ENCODE measurements at places on chromosomes 7 and 10.

DNA sequence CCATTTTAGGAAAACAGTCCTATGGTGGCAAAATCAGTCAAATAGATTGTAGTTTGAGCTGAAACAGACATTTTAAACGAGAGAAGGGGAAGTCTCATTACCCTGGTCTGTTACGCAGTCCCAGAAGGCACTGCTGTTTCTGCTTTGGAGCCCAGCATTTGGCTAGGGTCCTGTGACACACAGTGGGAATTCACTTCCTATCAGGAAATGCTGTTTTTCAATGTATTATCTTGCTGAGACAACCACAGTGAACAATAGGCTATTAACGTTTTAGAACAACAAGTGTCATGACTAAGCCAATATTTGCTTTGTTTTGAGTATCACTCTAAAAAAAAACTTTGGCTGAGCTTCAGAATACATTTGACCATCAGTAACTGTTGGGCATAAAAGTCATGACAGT, 74.1 kb downstream of the ADD3 start:
- DNase-seq = peak; percentile 46

GRCh38 chr7:133253519-133253875, 619 bp downstream of the EXOC4 start:
- DNase-seq = peak; percentile 11

- DNase-seq = no peak
Observed at GRCh38 chr10:34859170-34859569, 44.1 kb upstream of the PARD3 start.

DNA sequence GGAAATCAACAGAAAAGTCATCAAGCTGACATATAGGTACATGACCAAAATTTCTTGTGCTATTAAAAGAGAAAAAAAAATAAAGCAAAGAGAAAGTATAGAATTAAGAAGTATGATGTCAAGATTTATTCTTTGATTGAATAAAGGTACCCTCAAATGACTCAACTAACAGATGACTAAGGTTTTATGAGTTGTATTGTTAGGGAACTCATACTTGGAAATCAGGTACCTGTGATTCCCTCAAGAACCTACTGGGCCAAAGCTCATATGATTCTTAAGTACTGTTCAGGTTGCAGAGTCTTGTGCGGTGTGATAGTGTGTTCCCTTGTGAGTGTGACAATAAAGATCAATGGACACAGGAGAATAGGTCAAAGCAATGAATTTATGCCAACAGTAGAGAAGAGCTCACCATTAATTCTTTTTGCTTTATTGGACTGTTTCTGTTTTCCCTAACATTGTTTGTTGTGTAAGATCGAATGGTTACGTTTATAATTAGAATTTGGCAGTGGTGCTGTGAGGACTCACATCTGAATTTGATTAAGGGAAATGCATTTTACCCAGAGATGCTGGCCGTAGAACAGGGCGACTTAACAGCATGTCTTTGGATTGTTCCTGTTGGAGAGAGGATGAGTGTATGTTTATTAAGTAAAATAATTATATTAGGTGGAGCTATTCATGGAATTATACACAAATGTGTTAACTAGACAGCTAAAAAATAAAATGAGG, 293.2 kb upstream of the SEMA3D start:
- no peak for DNase-seq

GRCh38 chr7:112726076-112726475, 64.1 kb downstream of the TMEM168 start:
- no peak for DNase-seq

GRCh38 chr7:130914554-130915294, 180.7 kb upstream of the KLF14 start:
- DNase-seq = no peak

DNA sequence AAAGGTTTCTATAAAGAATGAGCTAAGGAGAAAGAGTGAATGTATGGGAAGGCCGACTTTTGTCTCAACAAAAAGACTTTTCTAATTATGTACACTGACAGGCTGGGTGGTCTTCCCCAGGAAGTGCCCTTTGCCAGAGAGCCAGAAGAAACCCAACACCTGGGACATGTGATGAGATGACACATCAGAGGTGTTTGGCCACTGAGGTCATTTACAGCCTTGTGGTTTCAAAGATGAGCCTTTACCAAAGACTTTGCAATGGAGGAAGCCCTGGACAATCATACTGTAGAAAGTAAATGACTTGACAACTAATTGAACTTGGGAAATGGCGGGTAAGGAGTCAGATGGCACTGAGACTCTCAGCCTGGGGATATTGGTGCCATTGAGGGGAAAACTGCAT, 3.4 kb upstream of the NRG3 start:
- DNase-seq = no peak

- DNase-seq = no peak
Observed at GRCh38 chr7:158000160-158000559, 587.5 kb downstream of the PTPRN2 start.

DNA sequence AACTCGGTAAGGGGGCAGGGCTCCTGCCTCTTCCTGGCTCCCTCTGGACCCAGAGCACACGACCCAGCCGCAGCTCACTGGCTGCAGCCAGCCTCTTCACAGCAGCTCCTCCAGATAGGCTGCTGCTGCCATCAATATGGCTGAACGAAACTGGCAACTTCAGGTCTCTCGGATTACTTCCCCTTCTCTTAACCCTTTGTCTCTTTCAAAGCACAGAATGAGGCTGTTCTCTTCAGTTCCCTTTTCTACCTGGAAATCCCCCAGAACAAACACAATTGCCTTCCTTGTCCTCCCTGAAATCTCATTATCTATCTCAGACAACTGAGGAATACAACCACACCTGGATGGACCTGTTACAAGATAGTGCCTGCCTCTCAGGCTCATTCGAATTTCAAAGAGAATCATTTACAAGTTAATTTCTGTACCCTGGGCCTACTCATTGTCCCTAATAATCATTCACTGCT, 193.4 kb upstream of the MBL2 start:
- DNase-seq = no peak

DNA sequence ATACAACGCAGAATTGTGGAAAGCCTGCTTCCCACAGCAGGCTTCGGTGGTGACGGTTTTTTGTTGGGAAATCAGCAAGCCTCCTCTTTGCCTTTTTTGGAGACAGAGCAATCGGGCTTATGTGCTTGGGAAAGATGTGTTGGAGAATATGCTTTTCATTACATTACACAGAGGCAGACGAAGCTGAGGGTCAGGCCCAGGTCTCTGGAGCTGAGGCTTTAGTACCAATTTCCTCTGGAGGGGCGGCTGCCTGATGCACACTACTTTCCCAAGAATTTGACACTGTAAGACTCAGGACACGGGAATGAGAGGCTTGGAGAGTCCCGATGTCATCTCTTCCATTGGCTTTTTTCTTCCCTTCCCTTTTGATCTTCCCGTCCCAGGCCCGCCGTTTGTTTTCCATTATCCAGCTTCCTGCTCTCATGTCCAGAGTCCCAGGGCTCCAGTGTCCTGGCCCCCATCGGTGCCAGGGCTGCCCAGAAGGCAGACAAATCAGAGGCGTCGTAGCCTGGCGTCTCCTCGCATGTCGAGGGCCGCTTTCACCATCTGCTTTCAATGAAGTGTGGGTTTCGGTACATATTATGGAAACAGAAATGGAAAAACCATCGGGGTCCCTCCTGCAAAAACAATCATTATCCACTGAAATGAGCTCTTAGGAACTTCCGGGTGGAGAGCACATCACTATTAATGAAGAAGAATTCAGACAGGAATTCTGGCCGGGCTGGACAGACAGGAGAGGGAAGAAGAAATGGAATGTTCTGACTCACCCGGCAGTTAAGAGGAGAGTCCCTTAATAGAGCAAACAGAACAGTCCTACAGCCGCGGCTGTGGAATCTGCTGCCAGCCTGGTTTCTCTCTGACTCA, 123.0 kb upstream of the JCAD start:
- peak; percentile 94 for DNase-seq

DNA sequence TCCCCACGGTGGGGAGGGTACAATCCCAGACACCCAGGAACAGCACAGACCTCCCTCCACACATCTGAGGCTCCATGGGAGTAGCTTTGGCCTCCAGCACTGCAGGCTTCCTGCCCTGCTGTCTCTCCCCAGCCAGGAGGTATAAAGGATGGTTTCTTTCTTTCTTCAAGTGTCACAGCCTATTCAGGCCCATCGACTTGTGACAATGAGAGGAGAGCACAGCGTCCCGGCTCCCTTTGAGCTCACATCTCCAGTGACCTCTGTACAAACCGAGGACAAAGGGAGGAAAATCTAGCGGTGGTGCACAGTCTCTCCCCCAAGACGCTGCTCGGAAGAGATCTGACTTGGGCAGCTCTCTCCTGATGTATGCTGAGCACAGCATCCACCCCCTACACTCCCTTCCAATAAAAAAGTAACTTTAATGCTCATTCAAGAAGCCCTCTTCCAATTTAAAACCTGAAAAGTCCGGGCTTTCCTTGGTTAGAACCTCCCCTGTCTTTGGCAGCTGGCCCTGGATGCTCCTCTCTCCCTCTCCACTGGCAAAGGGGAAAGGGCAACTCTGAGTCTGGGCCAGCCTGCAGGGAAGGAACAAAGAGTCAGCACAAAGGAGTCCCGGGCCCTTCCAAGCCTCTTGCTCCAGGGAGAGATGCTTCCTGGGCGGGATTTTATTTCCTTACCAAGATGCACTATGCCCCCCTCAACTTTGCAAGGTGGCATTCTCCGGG, 18.0 kb downstream of the CHST15 start:
- DNase-seq = no peak

- DNase-seq = no peak
Observed at GRCh38 chr7:119712886-119713462, 560.0 kb upstream of the KCND2 start.

- no peak for DNase-seq
Observed at GRCh38 chr7:29033584-29033983, 75.5 kb upstream of the TRIL start.

DNA sequence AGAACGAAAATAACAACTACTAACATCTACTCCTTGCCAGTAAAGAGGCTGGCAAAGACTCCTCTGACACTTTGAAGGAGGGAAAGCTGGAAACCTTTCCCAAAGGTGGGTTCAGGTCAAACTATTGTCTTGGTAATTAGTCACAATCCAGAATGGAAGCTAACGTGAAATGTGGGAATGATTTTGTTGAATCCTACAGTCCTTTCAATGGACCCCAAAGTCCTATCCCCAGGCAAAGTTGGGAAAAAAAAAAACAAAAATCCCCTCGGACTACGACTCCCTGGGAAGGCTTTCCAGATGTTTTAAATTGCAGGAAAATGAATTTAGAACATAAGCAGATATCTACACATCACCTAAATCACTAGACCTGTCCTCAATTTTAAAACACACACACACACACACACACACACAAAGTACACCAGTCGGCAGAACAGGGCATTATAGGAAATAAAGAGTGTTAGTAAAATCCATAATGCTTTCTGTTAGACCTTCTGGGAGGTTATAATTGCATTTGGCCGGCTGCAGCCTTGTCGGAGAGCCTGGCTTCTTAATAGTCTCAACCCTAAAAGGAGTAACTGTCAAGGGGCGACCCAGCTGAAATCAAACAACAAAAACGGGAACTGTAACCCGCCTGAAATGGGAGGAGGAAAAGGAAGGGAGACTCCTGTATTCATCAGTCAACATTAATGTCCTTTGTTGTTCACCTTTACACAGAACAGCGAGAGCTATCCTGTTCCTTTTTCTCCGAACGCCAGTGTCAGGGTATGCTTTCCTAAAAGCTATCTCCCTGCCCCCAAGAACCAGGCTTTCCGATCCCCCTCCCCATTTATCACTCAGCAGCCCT, 1.5 kb downstream of the DOCK4 start:
- DNase-seq = no peak

GRCh38 chr7:138980563-138981291, 462 bp downstream of the KIAA1549 start:
- no peak for DNase-seq

GRCh38 chr7:44411306-44411705, 79.2 kb downstream of the NUDCD3 start:
- DNase-seq = no peak

GRCh38 chr10:95896071-95896850, 11.5 kb upstream of the CC2D2B start:
- no peak for DNase-seq

- DNase-seq = no peak
Observed at GRCh38 chr10:98458809-98459784, 12.4 kb upstream of the HPS1 start.

DNA sequence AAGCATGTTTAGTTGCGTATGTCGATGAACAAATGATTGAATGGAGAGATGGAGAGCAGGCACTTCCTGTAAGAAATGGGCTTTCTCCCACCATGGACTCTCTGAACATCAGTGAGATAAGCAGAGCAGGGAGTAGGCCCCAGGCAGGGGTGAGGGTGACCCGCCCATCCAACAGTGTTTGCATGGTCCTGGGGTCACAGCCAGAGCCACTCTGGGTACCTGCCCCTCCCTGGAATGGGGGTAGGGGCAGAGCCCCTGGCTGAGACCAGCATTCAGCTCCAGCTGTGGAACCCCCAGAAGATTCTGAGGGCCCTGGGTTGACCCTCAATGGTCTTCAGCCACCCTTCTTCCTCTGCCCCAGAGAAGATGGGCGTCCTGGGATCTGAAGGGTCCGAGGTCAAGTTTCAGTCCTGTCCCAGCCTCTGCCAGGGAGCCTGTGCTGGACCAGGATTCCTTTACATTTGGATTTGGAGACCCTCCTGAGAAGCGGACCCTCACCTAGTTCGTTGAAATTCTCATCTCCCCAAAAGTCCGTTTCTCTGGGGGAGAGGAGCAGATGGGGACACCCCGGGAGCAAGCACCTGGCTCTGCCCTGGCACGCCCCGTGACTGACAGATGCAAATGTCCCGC, 2.4 kb upstream of the FGF8 start:
- DNase-seq = no peak

GRCh38 chr7:138752518-138753149, 45.2 kb upstream of the TMEM213 start:
- DNase-seq = no peak

DNA sequence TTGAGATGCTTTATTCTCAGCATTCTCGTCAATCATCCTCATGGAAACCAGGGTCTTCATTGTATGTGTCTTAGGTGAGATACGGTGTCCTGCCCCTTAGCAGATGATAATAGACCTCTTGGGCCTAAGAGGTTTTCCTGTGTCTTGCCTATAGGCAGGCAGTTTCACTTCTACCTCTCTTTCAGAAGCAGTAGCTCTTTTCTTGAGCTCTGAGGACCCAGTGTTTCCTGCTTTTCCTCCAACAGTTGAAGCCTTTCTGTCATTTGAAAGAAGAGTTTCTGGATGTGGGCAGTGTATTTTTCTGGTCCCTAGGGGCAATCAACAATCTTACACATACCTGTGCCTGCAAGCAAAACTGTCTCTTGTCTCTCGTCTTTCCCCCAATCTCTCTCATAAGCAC, 1550.3 kb upstream of the LRRTM3 start:
- DNase-seq = no peak

- DNase-seq = no peak
Observed at GRCh38 chr10:101536800-101537199, 51.3 kb downstream of the POLL start.

- peak; percentile 37 for DNase-seq
Observed at GRCh38 chr7:142872106-142872675, 13.4 kb downstream of the TRPV6 start.
